ENCODE measurements at places on chromosomes 3 and 15.

DNA sequence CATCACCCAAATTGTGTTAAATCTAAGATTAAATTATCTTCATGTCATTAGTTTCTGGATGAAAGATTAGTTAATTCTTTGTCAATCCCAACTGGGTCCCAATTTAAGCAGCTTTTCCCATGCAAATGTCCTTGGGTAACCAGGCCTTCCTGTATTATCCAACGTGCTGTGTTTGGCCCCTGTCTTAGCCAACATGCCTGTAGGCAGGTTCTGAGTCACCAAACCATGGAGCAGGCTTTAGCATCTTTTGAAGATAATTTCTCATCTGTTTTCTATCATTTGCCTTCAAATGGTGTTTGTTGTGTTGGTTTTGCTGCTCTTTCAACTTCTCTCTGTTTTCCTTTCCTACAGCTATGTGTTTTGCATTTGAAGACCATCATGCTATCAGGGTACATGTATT lies 216.2 kb downstream of the ITPR1 start:
- no peak for DNase-seq

DNA sequence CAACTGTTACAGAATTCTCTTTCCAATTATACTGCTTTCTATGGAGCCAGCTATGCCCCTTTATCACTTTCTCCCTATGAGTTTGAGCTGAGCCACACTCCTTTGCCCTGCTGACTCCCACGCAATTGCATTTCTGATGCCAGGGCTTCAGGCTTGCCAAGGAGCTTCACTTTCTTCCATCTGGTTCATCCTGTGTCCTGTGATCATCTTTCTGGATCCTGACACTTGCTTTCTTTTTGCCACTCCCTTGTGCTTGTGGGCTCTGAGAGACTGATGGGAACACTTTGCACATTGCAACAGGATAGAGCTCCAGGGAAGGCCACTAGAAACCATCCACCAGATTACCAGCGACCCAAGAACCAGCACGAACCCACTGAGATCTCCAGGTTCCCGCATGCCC lies 77.0 kb upstream of the SEC13 start:
- DNase-seq: no peak

DNA sequence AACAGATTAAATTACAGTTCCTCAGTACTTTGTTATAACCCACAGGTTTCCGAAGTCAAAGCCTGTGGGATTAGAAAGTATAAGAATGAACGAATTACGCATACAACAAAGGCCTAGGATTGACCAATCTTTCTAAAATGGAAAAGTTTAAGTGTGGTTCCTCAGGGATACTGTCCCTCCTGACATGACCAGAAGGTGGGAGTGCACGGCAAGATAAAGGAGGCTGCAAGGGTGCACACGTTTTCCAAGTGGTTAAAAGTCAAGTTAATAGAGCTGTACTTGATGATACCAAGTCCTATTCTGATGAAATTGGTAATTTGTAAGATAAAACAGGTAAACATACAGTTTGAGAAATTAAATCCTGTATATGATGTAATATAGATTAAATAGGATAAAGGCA lies 96.2 kb downstream of the ALDH1A2 start:
- no peak for DNase-seq

GRCh38 chr3:123651449-123652341 lies 66.8 kb upstream of the HACD2 start:
- DNase-seq: no peak

- no peak for DNase-seq
Observed at GRCh38 chr3:126309861-126310655, 47.1 kb downstream of the KLF15 start.

DNA sequence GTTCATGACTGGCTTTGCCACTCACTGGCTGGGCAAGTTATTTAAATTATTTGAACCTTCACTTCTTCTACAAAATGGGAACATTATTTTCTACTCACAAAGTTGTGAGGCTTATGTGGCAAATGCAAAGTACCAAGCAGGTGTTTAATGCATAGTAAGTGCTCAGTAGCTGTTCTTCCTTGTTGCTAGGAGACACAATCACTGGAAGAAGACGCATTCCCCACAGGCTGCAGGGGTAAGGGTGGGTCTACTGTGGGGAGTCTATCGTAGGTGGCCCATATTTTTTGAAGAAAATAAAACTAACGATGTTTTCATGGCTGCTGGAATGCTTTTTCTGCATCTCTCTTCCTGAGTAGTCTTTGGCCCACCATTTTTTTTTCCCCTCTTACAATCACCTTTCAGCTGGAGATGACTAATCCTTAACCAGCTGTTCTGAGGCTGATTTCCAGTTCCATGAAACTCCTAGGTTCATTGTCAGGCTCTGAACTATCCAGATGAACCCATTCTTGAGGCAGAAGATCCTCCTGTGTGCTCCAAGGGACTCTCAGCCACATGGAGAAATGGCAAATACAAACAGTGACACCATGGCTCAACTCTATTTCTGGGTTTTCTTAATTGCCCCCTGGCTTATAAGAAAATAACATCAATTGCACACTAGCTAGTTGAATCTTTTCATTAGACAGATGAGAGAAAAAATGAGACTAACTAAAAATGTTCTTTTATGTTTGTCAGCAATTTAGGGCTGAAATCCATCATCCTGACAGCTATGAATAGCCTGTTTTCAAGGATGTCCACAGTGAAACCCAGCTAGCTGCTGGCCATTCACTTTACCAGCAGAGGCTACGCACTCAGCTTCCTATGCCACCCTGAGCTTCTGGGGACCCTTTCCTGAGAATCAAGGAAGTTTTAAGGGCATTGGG lies 108.3 kb upstream of the ETV5 start:
- DNase-seq: no peak

- peak; percentile 20 for DNase-seq
Observed at GRCh38 chr3:49869525-49870126, at the start of gene CAMKV. Gene CAMKV (minus strand): TSS chr3:49869906. CDS start chr3:49862388, 7,518 bp downstream.

GRCh38 chr15:90530250-90531051 lies 728 bp downstream of the CRTC3 start:
- peak; percentile 35 for DNase-seq

DNA sequence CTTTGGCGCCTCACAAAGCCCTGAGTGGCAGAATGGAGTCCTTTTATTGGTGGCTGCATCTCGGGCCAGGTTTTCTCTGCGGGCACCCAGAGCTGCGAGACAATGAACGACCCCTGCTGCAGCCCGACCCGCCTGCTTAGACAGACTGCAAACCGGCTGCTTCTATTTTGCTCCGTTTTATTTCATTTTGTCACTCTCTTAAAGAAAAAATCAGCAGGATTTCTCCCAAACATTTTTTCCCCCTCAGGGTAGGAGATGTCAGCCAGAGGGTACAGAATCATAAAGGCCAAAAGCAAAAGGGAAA lies 64.8 kb downstream of the OXNAD1 start:
- DNase-seq: no peak

DNA sequence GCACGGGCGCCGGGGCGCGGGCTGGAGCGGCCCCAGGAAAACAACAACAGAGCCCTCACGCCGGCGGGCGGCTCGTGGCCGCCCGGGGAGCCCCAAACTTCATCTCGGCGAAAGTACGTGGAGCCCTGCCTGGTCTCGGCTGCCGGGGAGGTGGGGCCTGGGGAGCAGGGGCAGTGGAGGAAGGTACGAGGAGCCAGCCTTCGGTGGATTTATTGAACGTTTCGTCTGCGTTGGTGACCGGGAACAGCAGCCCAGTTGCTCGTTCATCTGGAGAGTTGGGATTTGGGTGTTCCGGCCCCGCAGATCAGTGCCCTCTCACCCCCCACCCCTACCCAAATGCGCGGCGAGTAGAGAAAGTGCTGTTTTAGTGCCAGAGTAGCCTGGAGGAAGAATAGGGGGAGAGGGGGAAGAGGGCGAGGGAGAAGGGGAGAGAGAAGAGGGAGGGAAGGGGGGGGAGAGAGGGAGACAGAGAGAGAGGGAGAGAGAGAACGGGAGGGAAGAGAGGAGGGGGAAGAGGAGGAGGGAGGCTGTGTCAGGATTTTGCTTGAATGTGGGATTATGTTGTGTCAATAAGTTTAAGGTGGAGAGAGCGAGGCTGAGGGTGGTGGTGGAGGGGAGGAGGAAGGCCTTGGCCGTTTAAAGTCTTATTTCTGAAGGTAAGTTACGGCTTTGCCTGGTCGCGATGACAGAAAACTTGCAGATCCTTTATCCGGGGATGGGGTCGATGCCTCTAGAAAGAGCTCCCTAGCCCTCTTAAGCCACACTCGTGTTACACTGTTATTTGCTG lies 970 bp downstream of the BBX start:
- DNase-seq: no peak

DNA sequence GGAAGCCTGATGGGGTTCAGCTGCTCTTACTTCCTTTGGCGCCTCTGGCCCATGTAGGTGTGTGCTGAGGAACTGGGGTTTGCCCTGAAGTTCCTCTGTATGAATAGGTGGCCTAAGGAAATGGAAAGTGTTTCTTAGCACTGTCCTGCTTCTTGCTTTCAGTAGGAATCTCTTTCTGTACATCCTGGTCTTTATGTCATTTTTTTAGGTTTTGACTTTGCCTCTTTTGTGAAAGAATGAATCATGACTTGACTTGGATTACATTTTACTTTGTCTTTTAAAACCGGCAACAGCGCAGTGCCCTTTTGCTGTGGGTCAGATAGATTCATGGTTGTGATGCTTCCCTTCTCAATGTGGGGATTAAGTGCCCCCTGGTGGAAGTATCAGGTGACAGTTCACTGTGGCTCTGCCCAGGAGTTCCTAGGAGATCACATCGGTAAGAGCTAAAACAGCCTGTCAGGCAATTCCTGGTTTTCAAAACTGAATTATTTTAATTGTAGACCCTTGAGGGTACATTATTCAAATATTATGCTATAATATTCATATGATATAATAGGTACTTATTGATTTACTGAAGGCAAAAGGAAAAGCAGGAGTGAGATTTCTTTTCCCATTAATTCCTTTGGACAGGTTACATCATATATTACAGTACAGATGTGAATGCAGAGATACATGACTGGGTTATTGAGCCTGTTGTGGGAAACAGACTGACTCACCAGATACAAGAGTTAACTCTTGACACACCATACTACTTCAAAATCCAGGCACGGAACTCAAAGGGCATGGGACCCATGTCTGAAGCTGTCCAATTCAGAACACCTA lies 95.4 kb downstream of the HCN4 start:
- peak; percentile 31 for DNase-seq

DNA sequence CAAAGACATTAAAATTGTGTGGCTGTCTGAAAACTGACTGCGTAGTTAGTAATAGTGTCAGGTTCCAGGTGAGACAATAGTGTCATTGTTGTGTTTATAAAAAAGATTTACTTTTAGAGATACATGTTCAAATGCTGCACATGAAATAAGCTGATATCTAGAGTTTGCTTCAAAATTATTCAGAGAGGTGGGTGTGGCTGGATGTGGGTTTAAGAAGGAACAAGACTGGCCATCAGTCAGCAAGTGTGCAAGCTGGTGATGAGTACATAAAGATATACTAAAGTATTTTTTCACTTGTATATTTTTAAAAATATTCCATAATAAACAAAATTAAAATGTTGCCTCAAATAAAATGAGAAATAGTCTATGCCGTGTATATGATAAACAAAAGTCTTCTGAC lies 190.6 kb downstream of the ARRDC4 start:
- DNase-seq: no peak

DNA sequence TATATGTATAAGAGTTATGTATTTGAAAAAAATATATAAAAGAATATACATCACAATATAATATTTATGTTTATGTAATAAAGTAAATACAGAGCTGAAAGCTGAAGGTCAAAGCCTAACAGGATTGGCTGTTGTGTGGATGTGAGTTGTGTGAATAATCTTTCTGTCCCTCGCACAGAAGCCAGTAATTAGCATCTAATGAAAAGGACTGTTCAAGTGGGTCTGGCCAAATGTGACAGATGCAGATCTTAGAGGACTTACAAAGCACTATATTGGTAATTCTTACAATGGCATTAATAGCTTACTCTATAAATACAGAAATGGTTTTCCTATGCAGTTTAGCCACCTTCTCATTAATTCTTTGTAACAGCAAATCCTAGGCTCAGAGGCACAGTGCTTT lies 2.4 kb downstream of the MKRN3 start:
- DNase-seq: no peak

DNA sequence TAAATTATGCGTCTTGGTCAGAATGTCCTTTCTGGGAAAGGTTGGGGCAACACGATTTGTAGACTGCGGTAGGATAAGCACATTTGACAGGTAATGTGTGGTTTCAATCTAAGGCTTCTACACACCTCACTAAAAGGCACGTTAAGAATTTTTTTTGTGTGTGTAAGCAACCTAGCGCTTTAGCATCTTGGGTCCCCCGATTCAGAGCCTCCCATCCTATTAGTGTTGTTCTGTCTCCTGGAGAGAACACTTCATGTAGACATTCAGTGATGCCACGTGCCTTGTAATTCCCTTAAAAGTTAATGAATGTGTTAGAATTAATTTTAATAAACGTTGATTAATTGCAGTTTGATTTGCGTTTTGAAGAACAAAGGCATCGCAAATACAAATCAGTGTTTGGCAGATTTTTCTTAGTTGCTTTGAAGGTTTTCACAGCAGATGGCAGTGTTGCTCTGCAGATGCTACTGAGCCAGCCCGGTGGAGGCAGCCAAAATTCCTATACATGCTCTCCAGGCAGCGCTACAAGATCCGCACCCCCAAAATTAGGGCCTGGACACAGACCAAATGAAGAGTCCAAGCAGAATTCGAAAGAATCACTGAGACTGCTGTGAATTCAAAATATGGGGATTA lies 63.5 kb downstream of the OTOL1 start:
- no peak for DNase-seq

- no peak for DNase-seq
Observed at GRCh38 chr3:148262980-148263379, 434.7 kb upstream of the AGTR1 start.

- no peak for DNase-seq
Observed at GRCh38 chr15:88623061-88623460, 1.9 kb downstream of the AEN start.

GRCh38 chr3:161422171-161422700 lies 50.9 kb upstream of the SPTSSB start:
- no peak for DNase-seq

DNA sequence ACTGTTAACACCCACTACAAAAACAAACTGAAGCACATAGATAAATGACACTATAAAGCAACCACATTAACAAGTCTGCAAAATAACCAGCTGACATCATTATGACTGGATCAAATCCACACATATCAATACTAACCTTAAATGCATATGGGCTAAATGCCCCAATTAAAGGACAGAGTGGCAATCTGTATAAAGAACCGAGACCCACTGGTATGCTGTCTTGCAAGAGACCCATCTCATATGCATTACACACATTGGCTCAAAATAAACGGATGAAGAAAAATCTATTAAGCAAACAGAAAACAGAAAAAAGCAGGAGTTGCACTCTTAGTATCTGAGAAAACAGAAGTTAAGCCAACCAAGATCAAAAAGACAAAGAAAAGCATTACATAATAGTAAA lies 1375.4 kb downstream of the ZPLD1 start:
- DNase-seq: no peak

DNA sequence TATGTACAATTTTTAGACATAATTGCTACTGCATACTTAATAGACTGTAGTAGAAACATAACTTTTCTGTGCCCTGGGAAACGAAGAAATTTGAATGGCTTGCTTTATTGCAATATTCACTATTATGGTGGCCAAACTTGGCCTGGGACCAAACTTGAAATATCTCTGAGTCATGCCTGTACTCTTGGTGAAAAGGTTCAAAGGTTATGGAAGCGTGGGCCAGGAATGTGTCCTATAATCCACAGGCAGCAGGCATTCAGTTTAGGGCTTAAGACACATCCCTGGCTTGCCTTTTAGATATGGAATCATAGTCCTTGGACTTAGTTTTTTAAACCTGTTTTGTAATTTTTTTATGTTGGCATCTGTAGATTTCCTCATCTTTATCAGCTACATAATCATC lies 124.3 kb downstream of the LRIG1 start:
- no peak for DNase-seq

GRCh38 chr3:154971341-154971740 lies 108.8 kb upstream of the MME start:
- no peak for DNase-seq

All from T-helper 1 cell (primary cell).